H4 (cell line): ENCODE measurements at places on chromosomes 3 and 15. TPM values are rescaled to one million over a fixed set of nuclear protein-coding genes. Genes with fewer than 3 reads are reported as not detected.

RARRES1 gene
- total RNA-seq = not detected in 2 replicates

PPM1L gene
- 1.2 and 1.6 TPM in 2 replicates for total RNA-seq

PLA2G4B gene
- 0.62 TPM in 1 of 2 replicates, not detected in the other for total RNA-seq

SLC30A4 gene
- 2.8 and 3.4 TPM in 2 replicates for total RNA-seq

GATM gene
- total RNA-seq = 0.78 and 1.2 TPM in 2 replicates

PP2D1 gene
- not detected in 2 replicates for total RNA-seq

PLIN1 gene
- 0.04 and 0.19 TPM in 2 replicates for total RNA-seq

ZNF620 gene
- 0.66 TPM in 1 of 2 replicates, not detected in the other for total RNA-seq

MEIS2 gene
- 13.0 and 28.0 TPM in 2 replicates for total RNA-seq

GOLGA6D gene
- total RNA-seq = not detected in 2 replicates

ATP2B2 gene
- 0.12 TPM in 2 replicates for total RNA-seq

GASK1A gene
- total RNA-seq = 0.08 and 0.14 TPM in 2 replicates

MEX3B gene
- 2.2 and 4.3 TPM in 2 replicates for total RNA-seq

ACOX2 gene
- 3.8 and 5.7 TPM in 2 replicates for total RNA-seq

ZMAT3 gene
- 4.2 and 5.7 TPM in 2 replicates for total RNA-seq

NEK10 gene
- total RNA-seq = 1.8 and 1.9 TPM in 2 replicates

GNAT1 gene
- not detected in 2 replicates for total RNA-seq

ARMC8 gene
- 40.0 and 81.3 TPM in 2 replicates for total RNA-seq

- DNase-seq = no peak
These were observed 11.1 kb downstream of the ARHGAP31 start for GRCh38 chr3:119305286-119305685.

DNA sequence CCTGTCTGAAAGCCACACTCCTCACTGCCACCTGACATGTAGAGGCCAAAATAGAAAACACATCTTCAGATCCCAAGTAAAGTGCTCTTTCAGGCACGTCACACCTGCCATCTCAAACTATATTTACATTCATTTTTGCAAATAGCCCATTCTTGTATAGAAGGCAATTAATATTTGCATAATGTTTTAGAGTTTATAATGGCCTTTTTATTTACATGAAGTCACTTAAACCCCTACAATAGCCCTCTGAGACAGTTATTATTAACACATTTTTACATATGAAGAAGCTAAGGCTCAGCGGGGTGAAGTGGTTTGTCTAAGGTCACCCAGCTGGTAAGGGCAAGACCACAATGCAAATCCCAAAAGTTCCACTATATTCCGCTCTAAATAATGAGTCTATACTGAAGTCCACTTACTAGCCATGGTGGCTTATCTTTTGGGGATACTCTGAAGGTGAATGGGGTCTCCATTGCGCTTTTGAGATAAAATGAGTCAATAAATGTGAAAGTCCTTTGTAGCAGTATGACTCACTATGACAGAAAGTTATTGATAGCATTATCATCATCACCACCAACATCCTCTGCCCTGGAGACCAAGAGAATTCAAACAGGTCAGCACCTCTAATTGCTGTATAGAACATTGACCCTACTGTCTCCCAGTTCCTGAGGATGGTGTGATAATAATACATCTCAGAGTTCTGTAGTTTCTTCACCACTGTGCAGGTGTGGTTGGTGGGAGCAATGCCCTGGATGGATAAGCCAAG lies 155.9 kb upstream of the BCL6 start:
- no peak for DNase-seq

GRCh38 chr3:59764171-59764570 lies 714.3 kb upstream of the CFAP20DC start:
- no peak for DNase-seq

GRCh38 chr3:138418601-138419206 lies 15.7 kb upstream of the ESYT3 start:
- DNase-seq = no peak

- DNase-seq = no peak
These were observed 7.3 kb upstream of the ITIH3 start for GRCh38 chr3:52787246-52787645.

DNA sequence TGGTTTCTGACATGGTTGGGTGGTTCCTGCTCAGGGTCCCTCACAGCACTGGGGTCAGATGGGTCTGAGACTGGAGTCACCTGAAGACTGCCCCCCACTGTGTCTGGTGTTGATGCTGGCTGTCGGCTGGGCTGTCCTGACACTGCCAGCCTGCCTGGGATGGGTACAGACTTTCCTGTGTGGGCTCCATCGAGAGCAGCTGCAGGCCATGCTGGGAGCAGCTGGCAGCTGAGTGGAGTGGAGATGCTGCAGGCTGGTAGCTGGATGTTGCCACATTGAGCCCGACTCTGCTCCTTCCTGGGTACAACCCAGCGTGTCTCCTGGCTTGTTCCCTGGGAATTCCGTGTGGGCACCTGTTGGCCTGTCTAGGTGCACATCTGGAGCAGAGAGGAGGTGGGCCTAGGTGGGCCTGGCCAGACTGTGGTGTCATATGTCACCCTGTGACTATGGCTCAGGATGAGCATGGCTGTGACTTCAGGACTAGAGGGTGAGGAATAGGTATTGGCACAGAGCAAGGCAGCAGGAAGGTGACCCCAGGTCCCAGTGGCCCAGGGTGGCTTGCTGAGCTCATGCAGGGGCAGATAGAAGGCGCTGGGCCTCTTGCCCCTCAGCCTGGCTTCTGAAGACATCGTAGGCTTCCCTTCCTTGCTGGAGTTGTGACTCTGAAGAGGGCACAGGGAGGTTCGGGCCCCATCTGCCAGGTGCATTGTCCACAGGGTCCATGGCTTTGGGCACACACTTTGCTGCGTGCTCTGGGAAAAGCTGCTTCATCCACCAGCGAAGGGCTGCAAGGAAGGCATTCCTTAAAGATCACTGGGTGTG lies 40.0 kb upstream of the PRR23E start:
- DNase-seq = no peak

- no peak for DNase-seq
These were observed 50.8 kb upstream of the CRTC3 start for GRCh38 chr15:90478846-90479481.

GRCh38 chr3:98902351-98902740 lies 851 bp upstream of the DCBLD2 start:
- no peak for DNase-seq

- peak; percentile 87 for DNase-seq
These were observed 514 bp downstream of the MBNL1 start for GRCh38 chr3:152269056-152269830.

DNA sequence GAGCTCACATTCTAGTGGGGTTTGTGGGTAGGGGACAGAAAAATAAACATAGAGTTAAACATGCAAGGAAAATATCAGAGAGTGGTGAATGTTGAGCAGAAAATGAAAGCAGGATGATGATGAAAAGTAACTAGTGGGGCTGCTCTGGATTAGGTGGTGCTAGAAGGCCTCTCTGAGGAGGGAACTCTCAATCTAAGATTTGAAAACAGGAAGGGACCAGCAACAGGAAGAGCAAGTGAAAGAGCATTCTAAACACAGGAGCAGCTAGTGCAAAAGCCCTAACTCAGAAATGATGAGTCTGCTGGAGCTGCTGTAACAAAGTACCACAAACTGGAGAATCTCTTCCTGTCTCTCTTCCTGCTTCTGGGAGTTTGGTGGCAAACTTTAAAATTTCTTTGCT lies 468.6 kb upstream of the AGTR1 start:
- DNase-seq = peak; percentile 23

- no peak for DNase-seq
These were observed 36.2 kb downstream of the GLB1 start for GRCh38 chr3:33060609-33061337.

DNA sequence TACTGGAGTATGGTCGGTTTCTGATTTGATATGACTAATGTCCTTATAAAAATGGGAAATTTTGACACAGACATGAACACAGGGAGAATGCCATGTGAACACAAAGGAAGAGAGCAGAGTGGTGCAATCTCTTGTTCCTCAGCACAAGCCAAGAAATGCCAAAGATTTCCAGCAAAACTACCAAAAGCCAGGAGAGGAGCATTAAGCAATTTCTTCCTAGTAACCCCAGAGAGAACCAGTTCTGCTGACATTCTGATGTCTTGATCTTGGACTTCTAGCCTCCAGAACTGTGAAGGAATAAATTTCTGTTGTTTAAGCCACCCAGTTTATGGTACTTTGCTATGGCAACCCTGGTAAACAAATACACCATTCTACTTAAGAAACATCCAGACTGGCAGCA lies 227.8 kb upstream of the MRPL3 start:
- no peak for DNase-seq

- DNase-seq = peak; percentile 8
These were observed 398.5 kb downstream of the ROBO1 start for GRCh38 chr3:79369306-79369705.

- no peak for DNase-seq
These were observed 437.3 kb upstream of the BCHE start for GRCh38 chr3:166274351-166275023.

DNA sequence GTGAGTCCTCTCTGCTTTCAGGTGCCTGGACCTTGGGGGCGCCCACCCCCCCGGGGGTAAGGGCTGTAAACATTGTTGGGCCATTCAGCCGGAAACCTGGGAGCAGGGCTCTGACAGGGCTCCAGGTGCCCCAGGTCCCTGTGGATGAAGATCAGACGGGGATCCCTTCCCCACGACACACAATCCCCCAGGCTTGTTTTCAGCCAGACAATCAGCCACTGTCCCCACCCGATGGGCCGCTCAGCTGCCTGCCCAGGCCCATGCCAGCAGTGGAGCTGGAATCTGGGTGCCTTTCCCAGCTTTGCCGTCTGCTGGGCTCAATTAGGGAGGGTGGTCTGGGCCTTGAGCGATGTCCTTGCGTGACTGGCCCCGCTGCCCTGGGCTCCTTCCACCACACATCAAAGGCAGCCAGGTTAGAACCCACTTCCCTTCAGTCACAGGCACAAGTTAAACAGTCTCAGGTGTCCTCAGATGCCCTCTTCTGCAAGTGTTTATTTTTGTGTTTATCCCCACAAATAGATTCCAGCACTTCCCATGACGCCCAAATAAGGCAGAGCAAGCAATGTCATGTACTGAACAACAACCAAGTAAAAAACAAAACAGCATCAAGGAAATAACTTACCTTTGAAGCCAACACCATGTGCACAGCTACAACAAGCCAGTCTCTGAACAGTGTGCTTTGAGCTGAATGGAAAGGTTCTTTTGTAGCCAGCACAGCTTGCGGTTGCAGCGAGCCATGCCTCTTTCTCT lies 77.0 kb upstream of the ALDH1A3 start:
- no peak for DNase-seq

DNA sequence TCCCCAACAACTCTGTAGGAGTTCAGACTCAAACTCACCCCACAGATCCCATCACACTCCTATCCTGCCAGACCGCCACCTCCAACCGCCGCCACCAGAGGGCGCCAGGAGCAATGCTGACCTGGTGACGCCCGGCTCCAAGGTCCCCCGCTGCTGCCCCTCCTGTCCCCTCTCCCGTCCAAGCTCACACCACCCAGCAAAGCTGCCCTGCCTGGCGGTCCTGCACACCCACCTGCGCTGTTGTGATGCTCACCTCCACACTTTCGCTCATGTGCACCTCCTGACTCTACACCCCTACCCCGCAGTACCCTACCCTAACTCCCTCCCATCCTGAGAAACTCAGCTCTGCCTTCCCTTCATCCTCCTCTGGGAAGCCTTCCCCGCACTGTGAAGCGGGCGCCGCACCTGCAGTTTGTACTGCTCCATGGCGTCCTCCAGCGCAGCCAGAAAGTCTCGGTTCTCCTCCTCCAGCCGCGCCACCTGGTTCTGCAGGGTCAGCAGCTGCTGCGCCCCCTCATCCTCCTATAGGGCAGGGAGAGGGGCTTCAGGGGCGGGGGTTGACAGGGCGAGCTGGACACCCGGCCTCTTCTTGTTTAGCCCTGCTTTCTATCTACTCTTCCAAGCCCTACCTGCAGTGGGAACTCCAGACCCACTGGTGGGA lies 7.9 kb downstream of the KIF7 start:
- DNase-seq = peak; percentile 32

DNA sequence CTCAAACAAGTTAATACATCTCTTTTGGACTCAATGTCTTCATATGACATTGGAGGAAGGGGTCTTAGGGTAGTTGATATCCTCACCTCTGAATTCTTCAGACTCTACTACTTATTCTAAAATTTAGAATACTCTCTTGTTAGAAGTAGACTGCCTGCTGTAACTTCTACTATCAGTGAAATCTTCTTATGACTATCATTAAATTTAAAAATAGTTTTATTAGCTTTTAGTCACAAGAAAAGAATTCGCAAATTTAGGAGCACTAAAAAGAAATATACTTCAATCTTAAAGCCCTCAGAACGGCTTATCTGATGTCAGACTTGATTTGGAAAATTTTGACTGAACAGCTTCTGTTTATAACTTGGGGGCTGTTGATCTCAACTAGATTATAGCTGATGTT lies 67.1 kb upstream of the TTC14 start:
- DNase-seq = no peak

- DNase-seq = no peak
These were observed 356.0 kb upstream of the LMCD1 start for GRCh38 chr3:8145661-8146060.

GRCh38 chr15:63703641-63704240 lies 106.6 kb downstream of the FBXL22 start:
- no peak for DNase-seq

- DNase-seq = no peak
These were observed 447.0 kb upstream of the NECTIN3 start for GRCh38 chr3:110624576-110624975.

GRCh38 chr15:65300924-65301441 lies 3.5 kb upstream of the RNU5B-1 start:
- DNase-seq = no peak

DNA sequence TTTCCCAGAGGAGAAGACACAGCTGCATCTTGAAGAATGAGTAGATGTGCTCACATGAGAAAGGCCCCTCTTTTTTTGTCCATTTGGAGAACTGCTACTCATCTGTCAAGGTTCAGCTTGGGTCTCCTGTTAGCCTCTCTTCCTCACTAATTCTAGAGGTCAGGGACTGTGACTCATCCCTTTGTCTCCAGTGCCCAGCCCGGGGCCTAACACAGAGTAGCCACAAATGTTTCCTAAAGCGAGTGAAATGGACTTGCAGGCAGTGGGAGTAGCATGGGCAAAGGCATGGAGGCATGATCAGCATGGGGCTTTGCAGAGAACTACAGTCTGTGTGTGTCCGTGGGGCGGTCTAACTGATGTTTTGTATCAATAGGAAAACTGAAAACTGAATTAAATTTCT lies 33.9 kb upstream of the MRPS22 start:
- DNase-seq = peak; percentile 49

GRCh38 chr3:171309906-171310359 lies 150.3 kb downstream of the TNIK start:
- DNase-seq = peak; percentile 39
